ENCODE measurements at places on chromosomes 7 and 10.
A peak's percentile ranks its signal among the peaks of the same experiment; 100 is the strongest.

DNA sequence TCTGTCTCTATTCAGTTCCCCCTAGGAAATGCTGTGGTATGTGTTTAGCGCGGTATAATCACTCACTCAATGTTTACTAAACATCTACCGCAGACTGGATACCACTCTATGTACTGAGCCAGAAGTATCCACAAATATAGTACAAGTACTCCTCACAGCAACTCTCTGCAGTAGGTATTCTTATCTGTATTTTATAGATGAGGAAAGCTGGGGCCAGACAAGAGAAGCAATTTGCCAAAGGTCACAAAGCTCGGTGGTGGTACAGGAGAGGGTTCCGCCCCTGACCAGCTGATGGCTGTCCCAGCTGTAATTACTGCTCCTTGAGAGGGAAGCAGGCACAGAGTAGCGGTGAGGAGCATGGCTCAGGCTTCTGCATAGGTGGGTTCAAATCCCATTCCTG lies 184.1 kb downstream of the DOCK4 start:
- DNase-seq = no peak

DNA sequence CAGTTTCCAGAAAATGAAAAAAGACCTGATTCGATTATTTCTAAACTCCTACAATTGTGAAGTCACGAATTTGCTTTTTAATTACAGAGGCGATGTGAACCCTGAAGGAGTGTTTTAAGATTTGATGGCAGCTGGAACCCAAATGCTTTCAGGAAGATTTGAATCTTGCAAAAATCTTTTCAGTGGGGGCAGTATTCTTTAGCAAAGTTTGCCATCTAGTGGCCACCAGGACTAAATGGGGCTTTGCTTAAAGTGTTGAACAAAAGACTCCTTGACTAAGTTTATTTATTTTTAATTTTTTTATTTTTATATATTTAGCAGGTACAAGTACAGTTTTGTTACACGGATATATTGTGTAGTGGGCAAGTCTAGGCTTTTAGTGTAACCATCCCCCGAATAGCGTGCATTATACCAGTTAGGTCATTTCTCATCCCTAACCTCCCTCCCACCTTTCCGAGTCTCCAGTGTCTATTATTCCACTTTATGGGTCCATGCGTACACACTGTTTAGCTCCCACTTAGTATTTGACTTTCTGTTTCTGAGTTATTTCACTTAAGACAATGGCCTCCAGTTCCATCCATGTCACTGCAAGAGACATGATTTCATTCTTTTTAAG lies 98.8 kb downstream of the CACNB2 start:
- no peak for DNase-seq

- DNase-seq = no peak
These were observed 107.7 kb downstream of the BBS9 start for GRCh38 chr7:33237036-33237435.

DNA sequence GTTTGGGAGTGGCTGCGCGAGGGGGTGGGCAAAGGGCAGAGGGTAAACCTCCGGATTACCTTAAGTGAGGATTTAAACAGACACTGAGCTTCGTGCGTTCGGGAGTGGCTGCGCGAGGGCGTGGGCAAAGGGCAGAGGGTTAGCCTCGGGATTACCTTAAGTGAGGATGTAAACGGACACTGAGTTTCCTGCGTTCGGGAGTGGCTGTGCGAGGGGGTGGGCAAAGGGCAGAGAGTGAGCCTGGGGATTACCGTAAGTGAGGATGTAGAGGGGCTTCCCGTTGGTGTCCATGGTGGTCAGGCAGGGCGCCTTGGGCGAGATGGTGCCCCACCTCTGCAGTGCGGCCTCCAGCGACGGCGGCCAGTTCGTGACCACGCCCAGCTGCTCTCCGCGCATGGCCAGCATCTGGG lies 275.8 kb downstream of the DIP2C start:
- no peak for DNase-seq

DNA sequence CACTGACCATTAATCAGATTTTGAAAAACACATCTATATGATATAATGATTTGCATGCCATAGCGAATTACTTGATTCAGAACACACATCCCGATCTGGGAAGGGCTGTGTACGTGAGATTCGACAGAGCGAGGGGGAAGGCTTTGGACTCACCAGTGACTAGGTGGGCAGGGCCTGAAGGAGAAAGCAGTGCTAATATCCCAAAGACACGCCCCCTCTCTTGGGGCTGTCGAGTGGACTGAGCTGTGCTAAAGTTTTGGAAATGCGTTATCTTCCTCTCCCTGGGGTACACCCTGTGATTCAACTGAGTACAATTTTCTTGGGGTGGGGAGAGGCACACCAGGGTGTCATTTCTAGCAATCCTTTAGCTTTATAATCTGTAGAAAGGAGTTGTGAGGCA lies 1.8 kb downstream of the LRRC17 start:
- no peak for DNase-seq

- DNase-seq = no peak
These were observed 298.1 kb downstream of the ZEB1 start for GRCh38 chr10:31617133-31617532.

DNA sequence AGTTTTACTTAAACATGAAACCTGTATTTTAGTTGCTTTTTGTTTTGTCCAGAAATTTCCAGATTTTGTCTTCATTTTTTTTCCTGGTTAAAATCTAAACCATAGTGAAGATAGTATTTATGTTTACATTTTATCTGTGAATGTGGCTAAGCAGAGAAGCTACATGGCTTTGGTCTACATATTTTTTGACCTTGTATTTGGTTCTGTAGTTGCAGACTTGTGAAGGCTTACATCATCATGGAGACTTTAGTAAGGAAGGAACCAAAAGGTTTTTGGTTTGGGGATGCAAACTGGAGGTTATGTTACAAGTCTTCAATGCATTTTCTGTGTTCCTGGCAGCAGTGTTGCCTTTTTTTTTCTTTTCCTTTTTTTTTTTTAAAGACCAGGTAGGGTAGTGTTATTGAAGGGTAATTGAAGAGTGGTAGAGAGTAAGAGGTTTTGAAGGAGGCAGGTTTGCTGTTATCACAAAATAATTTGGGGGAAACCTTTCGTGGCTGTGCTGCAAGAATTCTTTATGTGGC lies 30.9 kb upstream of the VDAC2 start:
- no peak for DNase-seq

- DNase-seq = no peak
These were observed 32.5 kb upstream of the KNDC1 start for GRCh38 chr10:133127291-133128125.

GRCh38 chr10:118436742-118437141 lies 94.6 kb upstream of the FAM204A start:
- no peak for DNase-seq

DNA sequence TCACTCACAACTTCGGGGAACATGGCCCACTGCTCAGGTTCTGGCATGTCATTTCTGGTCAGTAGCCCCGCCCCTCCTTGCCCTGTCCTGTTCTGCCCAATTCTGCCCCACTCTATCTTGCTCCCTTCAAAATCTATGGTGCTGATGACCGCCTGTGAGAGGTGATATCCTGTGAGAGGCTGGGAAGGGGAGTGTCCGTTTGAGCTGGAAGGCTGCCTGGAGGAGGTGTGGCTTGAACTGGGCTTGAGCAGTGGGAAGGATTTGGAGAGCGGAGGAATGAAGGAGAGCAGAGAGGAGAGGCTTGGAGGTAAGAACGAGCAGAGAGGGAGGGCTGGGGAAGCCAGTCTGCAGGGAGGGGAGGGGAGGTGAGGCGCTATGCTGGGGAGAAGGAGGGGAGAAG lies 145.3 kb downstream of the RPS24 start:
- DNase-seq = peak; percentile 14

All from C1 segment of cervical spinal cord (tissue), 14 donors.